ENCODE measurements at places on chromosomes 7 and 10.

GRCh38 chr10:80946957-80947726 is 409.4 kb downstream of the SH2D4B start:
- DNase-seq = no peak

GRCh38 chr10:71712572-71713134 is 6.9 kb downstream of the C10orf105 start:
- DNase-seq = no peak

DNA sequence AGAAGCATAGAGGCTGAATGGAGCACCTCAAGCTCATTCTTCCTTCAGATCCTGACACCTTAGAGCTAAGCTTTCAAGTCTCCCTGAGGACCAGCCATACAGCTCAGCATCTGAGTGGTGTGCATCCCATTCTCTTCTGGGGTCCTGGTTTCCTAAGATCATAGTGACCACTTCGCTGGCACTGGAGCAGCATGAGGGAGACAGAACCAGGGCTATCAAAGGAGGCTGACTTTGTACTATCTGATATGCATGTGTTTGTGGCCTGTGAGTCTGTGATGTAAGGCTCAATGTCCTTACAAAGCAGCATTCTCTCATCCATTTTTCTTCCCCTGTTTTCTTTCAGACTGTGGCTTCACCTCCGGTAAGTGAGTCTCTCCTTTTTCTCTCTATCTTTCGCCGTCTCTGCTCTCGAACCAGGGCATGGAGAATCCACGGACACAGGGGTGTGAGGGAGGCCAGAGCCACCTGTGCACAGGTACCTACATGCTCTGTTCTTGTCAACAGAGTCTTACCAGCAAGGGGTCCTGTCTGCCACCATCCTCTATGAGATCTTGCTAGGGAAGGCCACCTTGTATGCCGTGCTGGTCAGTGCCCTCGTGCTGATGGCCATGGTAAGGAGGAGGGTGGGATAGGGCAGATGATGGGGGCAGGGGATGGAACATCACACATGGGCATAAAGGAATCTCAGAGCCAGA is 31.0 kb downstream of the PRSS2 start:
- DNase-seq = no peak

DNA sequence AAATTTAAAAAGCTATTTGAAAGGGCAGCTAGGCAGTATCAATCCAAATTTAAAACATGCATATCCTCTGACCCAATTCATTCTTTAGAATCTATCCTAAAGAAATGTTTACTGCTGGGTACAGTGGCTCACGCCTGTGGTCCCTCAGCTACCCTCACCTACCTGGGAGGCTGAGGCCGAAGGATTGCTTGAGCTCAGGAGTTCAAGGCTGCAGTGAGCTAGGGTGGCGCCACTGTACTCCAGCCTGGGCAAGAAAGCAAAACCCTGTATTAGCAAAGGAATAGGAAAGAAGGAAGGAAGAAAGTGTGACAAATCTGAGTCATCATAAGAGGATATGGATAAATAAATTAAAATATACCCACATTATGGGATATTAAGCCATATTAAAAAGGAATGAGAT is 36.3 kb downstream of the C7orf33 start:
- DNase-seq = no peak

- DNase-seq = no peak
Measured at GRCh38 chr10:74437822-74438221, 286.8 kb downstream of the ADK start.

- DNase-seq = no peak
Measured at GRCh38 chr10:944034-944831, 12.7 kb upstream of the LARP4B start.

GRCh38 chr7:28269700-28270361 is 89.2 kb upstream of the JAZF1 start:
- DNase-seq = no peak

DNA sequence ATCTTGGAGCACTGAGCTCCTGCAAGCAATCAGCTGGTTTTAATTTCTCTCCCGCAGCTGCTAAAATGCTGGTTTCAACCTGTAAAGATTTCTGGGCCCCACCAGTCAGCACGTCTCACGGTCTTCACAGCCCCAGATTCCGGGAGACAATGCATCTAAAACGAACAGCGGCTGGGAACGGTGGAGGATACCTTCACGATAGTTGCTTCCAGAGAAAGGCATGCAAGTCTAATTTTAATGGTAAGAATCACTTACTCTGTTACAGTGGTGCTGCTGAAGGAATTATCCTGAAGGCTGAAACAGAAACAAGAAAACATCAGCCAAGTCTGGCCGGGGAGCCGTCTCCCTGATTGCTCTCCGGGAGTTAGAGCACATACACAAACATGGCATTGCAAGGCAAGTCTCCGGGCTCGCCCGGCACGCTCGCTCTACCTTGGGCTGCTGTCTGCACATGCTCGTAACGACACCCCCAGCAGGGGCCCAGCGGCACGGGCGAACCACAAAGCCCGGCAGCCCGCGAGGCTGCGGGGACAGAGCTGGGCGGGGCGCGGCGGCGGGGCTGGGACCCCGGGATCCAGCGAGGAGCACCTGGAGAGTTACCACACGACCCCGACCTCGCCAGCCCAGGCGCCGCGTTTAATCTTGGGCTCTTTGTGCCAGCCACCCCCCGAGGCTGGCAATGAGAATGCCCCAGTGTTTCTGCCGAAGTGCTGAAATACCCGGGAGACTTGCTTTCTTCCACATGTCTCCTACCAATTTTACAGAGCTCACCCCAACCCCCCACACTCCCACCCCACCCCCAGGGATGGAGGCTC is at the start of gene FAM13C:
Gene FAM13C (minus strand): TSS at position 406 of the 815 bp plus-strand sequence. CDS start 89 bp downstream, at position 317.
- peak; percentile 78 for DNase-seq

Data from posterior cingulate gyrus (tissue), 11 donors.